ENCODE measurements at places on chromosomes 7 and 10.

GRCh38 chr7:141679014-141679413 lies 23.0 kb downstream of the DENND11 start:
- DNase-seq, result no peak

DNA sequence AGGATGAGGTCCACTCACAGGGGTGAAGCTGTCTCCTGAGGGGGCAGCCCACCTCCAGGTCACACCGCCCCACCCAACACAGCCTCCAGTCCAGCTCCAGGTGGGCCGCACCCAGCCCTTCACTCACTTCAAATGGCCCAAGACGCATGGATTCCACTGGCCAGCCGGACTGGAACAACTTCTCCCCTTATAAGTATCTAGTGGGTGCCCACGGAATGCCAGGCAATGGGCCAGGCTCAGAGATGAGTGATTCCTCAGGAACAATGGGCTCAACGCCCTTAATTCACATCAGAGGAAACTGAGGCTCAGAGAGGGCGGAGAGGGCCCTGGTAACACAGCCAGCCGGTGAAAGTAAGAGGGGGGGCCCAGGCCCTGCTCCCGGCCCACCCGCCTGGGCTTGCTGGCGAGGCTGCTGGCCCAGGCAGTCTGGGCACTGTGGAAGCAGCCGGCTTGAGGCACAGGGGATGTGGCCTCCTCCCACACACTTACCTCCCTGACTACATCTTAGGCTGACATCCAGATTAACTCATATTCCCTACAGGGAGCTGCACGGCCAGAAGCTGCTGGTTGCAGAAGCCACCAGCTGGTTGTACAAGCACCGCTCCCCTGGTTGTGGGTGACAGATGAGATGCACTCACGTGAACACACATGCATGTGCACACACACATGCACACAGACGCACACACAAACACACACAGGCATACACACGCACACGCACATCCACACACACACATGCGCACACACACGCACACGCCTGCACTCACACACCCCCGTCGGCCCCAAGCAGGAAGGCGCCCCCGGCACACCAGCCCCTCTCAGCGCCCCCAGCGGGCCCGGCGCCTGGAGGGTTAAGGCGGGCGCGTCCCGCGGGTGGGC lies 1.0 kb upstream of the FAM20C start:
- peak; percentile 84 for DNase-seq

DNA sequence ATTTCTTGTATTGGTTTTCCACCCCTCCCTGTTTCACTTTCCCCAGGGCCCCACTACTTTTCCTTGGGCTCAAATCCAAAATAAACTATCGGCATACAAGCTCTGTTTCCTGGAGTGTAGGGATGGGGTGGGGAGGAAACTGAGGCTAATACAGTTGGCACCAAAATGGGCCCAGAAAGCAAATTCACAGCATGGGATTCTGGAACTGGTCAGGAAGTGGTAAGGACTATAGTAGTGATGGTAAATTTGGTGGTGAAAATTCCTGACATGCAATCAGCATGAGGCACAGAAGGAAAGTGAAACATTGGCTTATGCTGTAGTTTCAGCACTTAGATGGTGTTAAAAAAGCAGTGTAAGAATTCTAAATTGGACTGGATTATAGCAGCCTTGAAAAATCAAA lies 8.7 kb upstream of the SAMD9L start:
- peak; percentile 55 for DNase-seq

GRCh38 chr10:132575320-132576201 lies 38.0 kb downstream of the INPP5A start:
- DNase-seq, result peak; percentile 86

GRCh38 chr7:98956937-98957336 lies 78.6 kb downstream of the TRRAP start:
- DNase-seq, result peak; percentile 3

DNA sequence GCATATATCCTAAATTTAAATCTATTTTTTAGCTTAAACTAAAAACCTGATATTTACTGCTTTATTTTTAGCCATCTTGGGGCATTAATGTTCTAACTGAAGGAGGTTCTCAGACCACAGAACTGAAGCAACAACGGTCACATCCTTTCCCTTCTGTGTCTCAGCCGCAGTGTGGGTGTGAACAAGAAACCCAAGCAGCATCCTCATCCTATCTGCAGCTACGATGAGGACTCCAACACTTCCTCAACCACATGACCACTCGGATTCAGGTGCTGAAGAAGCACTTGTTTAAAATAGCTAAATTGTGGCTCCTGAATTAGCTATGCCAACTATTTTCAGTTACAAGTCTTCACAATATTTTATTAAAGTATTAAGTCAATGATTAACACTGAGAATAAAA lies 5.3 kb downstream of the ESYT2 start:
- no peak for DNase-seq

GRCh38 chr7:94813917-94814316 lies 93.5 kb upstream of the PPP1R9A start:
- no peak for DNase-seq

DNA sequence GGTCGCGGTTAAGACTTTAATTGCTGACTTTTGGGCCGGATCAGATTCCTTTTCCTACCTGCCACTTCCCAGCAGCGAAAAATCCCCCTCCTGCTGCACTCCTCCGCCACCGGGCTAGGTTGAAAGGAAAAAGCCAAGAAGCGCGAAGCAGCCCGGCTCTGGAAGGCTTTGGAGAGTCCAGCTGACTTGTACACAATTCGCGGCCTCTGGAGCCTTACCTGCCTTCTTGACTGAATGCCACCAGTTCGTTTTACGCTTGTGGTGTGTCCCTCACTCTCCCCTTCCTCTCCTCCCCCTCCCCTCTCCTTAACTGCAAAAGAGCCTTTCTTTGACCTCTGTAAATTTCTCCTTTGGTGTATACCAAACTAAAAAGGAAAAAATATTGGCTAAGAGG lies 2.7 kb upstream of the FEZF1 start:
- no peak for DNase-seq

- no peak for DNase-seq
Measured at GRCh38 chr7:71208881-71209280, 76.9 kb downstream of the GALNT17 start.

- no peak for DNase-seq
Measured at GRCh38 chr10:77889277-77889903, 37.2 kb downstream of the DLG5 start.

GRCh38 chr7:151080067-151080521 lies 515 bp downstream of the FASTK start:
- DNase-seq, result no peak

DNA sequence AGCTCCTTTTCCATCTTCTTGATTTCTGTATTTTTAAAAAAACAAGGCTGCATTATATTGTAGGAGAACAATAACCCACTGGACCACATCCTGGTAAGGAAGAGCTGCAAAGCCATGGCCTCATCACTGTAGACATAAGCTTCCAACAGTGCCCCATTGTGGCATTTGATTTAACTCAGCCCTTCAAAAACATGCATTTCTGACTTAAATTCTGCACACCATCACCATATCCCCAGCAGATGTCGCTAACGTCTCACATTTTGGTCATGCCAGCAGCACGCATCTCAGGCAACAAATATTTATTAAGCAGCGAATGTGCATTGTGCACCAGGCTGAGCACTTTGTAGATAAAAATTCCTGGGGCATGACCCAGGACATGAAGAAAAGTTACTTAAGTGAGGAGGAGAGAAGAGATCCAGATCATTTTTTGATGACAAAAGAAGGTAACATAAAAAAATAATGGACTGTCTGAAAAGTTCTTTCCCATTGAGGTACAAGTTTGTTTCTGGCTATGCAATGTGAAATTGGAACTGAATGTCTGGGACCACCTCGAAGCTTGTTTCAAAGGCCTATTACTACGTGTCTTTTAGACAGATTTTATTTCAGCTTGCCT lies 164.6 kb upstream of the CDCA7L start:
- DNase-seq, result peak; percentile 74

DNA sequence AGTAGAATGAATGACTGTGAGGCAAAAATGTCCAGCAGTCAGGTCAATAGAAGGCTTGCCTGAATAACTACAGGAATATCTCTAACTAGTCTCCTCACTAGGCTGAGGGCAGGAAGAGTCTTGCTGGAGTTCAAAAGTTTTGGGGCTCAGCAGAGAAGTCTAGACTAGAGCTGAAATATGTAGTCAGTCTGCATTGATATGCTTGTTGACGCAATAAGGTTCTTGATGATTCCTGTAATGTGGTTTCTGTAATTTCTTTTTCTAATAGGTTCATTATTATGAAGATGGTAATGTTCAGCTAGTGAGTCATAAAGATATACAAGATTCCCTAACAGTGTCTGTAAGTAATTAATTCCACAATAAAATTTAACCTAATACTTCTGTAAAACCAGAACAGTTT lies 41.5 kb upstream of the ST7 start:
- peak; percentile 68 for DNase-seq

DNA sequence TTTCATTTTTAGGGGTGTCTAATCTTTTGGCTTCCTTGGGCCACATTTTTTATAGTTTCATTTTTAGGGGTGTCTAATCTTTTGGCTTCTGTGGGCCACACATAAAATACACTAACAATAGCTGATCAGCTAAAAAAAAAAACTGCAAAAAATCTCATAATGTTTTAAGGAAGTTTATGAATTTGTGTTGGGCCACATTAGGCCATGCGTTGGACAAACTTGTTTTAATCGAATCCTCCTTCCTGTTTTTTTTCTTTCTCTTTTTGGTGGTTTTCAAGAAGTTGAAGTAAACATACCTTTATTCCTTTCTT lies 37.4 kb downstream of the ZNRF2 start:
- no peak for DNase-seq

DNA sequence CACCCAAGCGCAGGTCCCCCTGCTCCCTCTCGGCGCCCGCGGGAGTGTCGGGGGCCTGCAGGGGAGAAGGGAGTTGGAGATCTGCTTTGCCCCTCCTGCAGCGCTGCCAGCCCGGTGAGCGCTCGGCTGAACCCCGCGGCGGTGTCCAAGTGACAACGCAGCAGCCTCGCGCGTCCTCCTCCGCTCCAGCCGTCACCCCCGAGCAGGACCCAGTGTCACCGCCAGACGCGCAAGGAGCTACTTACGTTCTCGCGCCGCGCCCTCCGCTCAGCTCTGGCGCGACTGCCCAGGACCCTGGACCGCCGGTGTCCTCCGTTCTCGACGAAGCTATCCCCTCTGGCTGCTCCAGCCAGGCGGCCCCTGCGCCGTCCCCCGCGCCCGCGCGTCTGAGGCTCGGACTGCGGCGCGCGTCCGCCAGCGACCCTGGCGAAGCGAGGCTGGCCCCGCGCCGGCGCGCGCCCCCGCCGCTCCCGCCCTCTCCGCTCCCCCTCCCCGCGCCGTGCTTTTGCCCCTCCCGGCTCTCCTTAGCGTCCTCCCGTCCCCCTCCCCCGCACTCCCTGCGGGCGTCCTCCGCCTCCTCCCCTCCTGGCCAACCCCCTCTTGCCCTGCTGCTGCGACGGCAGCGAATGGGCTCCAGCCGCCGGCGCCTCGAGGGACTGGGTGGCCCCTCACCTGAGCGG lies at the start of gene NRCAM:
Gene NRCAM (minus strand): TSS at position 439 of the 680 bp plus-strand sequence. CDS start 216,372 bp downstream, outside the sequence.
- peak; percentile 29 for DNase-seq

DNA sequence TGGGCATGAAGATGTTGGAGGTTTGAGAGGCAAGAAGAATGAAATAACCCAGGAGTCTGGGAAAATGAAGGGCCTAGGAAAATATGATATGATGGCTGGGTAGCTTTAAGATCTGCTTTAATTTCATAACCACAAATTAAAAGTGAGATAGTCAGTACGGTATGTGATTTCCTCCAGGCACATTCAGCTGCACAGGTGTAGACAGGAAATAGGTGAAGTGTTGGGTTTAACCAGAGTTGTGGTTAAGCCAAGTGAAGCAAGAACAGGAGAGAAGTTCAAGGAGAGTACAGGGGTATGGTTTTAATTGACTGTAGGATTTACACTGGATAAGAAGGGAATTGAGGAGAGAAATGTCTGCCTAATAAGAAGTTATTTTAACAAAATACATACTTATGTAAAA lies 2.6 kb downstream of the PNLIPRP3 start:
- no peak for DNase-seq

DNA sequence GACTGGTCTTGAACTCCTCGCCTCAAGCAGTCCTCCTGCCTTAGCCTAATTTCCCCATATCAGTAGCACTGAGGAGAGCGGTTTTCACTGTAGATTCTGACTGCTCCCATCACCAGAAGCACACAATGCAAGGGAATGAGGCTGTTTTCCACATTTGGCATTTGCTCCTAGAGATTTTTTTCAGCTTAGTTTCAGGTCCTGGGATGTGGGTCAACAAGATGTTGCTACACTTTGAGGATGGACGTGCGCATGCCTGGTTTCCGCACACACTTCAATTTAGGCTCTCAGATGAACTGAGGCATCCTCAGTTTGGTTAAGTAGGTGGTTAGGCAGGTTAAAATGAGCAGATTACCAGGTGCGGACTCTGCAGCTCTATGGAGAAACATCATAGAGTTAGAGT lies 287.1 kb upstream of the LYZL1 start:
- no peak for DNase-seq

DNA sequence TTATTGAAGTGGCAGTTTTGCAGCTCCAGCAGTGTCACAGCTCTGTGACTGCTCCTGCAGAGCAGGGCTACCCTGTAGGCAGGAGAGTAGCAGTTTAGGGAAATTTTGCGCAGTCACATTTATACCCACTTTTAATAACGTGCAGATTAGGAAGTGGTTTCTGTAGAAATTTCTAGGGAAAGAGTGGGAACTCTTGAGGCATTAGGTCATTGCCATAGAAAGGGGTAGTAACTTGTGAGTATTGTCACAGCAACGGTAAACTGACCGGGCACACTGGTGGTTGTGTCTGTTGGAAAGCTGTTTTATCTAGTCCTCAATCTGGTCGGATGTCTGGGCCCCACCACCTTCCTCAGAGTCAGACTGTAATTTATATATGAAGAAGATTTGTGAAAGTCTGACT lies 51.9 kb downstream of the CDC14C start:
- no peak for DNase-seq

DNA sequence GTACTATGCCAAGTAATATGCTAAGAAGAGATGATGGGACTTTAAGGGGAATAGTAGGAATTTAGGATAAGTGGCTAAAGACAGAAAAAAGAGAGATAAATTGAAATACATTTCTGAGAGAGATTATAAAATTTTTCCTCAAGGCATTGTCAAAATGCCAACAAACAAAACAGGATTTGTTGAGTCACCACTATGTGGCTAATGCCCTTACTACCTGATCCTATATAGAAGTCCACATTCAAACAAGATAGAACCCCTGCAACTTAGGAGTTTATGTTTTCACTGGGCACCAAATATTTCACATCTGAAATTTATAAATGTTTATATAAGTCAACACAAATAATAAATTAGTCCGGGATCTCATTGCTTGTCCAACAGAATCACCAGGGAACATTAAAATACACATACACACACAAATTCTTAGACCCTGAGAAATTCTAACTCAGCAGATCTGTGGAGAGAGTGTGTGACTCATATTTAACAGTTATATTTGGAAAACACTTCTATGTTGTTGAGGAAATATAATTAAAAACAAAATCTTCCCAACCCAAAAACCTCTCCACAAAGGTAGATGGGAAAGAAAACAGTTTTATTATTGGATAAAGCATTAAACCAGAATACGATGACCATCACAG lies 154.3 kb downstream of the PPP1R3A start:
- no peak for DNase-seq

DNA sequence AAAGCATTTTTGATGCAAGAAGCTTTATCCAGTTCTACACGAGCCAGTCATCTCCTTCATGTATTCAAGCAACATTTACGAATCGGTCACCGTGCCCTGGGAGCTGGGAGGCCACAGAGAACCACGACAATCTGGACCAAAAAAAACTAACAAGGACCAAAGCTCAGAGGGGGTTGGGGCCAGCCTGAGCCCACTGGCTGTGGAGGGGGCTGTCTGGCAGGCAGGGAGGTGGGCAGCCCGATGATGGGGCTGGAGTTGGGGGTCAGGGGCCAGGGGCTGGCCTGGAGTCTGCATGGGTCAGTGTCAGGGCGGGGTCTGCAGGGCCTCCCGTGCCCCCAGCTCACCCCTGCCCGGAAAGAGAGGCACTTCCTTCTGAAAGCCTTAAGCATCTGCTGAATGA lies 12.5 kb upstream of the GRIFIN start:
- no peak for DNase-seq

Data from fibroblast of skin of right biceps (primary cell).